Progenitor cell of endocrine pancreas (in vitro differentiated cells): ENCODE measurements at places on chromosomes 4 and X.

DNA sequence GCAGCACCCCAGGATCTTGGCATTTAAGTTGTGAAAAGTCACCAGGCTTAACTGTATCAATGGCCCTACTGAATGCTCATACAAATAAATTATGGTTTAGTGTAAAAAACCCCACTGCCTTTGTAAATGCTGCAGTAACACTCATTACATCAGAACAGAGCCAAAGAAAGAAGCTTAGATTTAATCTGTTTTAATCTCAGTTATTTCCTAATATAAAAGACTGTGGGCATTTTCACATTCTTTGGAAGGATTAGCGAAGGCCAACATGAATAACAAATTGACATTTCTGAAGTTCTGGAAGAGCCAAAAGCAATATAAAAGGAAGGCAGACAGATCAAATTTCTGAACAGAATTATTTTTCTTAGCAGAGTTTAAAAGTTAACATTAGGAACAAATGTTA lies 140.0 kb upstream of the HCCS start:
- DNase-seq: no peak

- no peak for DNase-seq
Observed at GRCh38 chr4:184421533-184422155, 52.7 kb downstream of the IRF2 start.

DNA sequence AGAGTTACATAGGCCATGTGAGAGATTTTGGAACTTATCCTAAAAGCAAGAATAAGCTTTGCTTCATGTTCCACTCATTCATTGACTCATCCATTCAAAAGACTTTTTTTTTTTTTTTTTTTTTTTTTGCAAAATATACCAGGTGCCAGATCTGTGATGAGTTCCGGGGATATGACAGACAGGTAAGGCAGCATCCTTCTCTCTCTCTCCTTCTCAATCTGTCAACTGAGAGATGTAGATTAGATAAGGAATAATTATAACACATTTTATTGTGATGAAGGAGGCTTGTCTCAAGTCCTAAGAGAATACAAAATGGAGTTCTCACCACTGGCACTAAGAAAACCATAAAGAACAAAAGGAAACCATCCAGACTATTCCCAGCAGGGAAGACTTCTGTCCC lies 190.2 kb upstream of the CPEB2 start:
- no peak for DNase-seq

DNA sequence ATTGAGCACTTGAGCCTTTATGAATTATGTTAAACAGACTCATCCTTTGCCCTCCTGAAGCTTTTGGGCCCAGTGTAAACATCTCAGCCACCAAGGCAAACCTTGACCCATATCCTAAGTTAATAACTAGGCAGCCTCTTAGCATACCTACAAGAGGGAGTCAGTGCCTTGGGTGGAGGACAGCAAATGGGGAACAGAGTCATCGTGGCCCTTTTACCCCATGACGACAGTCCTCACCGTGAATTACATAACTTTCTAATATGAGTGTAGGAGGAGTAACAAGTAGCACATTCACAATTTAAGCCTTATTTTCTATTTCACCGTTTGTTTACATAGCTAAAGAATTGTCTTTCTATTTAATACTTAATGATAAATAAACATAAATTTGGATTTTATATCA lies 16.8 kb downstream of the CLDN22 start:
- DNase-seq: no peak

- DNase-seq: no peak
Observed at GRCh38 chr4:142940425-142941330, 94.6 kb upstream of the INPP4B start.

DNA sequence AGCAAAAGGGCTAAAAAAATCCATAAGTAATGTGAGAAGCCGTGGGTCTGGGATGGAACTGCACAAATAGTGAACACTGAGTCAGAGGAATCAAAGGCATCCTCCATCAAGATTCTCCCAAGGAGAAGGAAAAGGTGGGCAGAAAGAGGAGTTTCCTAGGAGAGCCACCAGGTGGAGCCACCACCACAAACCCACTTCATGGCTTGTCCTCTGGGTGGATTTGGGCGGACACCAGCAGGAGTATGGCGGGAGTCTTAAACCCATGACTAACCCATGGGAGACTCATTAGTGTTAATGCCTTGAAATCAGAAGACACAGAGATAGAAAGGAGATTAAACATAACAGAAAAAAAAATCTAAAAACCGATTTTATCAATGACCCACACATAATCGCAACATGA lies 147.7 kb downstream of the SH3KBP1 start:
- no peak for DNase-seq

DNA sequence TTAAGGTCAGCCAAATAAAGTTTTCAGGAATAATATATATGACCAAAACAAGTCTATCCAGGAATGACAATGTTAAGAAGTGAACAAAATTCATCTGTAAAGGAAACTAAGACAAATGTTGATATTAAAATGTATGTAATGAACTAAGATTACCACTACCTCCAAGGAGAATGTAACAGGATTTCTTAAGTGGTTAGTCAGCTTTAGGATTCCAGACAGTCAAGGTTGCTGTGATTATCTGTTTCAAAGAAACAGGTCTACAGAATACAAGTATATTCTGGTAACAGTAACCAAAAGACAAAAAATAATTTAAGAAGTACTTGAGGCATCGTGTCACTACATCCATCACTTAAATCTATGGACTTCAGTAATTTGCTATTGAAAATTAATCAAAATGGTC lies 172.8 kb downstream of the SCFD2 start:
- no peak for DNase-seq

DNA sequence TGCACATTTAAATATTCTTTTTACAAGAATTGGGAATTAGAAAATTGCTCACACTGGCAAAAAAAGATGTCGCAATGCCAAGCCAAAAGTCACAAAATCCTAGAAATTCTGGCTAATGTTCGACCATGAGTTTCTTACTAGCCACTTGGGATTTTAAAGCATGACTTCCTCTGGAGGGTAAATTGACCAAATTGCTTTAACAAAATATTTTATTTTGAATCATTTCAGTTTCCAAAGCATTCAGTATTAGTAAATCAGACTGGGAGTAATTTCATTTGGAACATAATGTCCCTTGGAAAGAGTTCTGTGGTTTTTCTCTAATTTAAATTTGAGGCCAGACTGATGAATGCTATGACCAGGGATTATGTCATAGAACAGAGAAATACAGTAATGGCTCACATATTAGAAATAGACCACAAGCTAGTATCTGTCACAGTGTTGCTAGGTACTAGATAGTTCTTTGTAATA lies 7.6 kb upstream of the CXCL5 start:
- no peak for DNase-seq

GRCh38 chrX:75603833-75604232 lies 81.0 kb upstream of the ZDHHC15 start:
- no peak for DNase-seq

- DNase-seq: no peak
Observed at GRCh38 chrX:111442791-111443190, 30.8 kb upstream of the DCX start.

DNA sequence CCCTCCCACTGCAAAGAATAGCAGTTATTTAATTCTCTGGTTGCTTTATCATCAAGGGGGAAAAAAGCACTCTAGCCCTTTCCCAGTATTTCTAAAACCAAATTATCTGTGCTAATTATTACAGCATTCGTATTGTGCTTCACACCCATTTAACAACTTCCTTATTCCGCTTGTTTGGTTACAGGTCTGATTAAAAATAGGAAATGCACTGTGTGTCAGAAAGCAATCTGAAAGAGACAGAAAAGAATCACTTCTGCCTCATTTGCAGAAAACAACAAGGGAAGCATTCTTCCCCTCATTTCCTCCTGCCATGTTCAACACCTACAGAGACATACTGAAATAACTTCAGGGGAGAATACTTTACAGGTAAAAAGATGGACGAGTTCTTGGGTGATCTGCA lies 114.9 kb upstream of the MAP3K15 start:
- no peak for DNase-seq

DNA sequence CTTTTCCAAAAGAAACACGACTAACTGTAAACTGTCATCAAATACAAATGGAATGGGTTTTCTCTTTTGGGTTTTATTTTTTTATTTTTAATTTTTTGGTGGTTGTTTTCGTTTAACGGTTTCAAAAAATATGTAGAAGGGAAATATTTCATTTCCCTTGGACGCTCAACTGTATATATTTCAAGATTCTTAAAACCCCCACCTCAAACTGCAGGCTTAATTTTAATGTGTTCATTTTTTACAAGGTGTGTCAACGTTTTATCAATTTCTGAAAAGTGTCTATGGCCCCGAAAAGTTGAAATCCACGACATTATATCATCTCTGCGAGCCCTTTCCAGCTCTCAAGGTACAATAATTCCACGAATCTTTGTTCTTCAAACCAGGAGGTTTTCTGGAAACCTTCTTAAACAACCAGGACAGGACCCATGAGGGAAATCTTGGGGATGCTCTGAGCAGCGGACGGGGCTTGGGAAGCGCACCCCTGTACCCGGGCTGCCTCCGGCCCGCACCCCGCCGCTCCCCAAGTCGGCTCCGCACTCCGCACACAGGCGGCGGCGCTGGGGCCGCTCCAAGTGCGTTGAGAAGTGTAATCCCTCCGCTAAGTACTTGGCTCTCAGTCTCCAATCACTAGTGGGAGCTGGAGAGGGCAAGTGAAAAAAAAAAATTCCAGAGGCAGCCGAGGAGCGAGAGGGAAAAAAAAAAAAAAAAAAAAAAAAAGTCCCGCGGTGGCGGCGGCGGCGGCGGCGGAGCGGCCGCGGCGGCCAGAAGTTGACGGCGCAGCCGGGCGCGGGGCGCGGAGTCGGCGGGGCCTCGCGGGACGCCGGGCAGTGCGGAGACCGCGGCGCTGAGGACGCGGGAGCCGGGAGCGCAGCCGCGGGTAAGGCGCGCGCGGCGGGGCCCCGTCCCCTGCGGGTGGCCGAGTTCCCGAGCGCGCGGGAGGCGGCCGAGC lies at the start of gene BMPR1B:
BMPR1B (plus strand) TSS at position 764 of the 949 bp plus-strand sequence. CDS start 346,470 bp downstream, outside the sequence.
- DNase-seq: peak; percentile 39

DNA sequence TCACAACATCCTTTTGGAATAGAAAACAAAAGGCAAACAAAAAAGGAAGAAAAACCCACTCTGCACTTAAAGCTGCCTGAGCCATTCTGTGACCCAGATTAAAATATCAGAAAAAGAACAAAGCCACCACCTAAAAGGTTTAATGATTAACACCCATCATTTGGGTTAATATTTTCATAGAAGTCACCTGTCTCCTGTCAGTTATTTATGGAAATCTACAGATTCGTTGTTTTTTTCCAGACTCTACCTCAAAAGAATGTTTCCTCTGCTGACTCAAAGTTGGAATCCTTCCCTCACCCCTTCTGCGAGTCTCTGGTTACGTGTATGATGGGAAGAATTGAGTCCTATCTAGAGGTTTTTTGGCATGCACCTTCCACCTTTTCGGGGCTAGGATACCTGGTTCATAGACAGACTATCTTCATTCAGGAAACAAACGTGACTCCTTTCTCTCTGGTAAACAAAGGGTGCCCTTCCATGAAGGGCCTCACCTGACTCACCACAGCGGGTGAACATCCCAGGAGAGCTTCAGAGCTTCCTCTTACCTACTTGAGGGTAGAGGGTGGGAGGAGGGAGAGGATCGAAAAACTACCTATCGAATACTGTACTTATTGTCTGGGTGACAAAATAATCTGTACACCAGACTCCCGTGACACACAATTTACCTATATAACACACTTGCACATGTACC lies 19.6 kb upstream of the CA5B start:
- no peak for DNase-seq

- no peak for DNase-seq
Observed at GRCh38 chrX:55030271-55031205, at the start of gene ALAS2. ALAS2 (minus strand) TSS chrX:55030977; CDS start chrX:55026000, 4,977 bp downstream.

DNA sequence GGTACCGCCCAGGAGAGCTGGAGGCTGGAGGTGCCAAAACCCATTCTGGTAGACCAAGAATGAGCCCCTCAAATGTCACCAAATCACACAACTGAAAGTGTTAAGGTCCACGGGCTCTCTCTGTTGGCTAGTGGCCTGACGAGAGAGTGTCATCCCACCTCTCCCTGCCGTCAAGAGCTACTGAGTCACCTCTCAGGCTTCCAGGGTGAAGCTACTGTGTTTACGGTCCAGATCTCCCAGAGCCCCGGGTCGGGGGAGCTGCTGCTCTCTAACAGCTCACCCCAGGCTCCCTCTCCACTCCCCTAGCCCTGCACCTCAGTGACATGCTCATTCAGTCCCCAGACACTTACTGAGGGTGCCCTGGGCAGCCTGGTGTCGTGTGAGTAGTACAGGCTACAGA lies 59.2 kb downstream of the ADGRG2 start:
- DNase-seq: no peak

- DNase-seq: no peak
Observed at GRCh38 chr4:142777045-142777743, 68.9 kb downstream of the INPP4B start.

DNA sequence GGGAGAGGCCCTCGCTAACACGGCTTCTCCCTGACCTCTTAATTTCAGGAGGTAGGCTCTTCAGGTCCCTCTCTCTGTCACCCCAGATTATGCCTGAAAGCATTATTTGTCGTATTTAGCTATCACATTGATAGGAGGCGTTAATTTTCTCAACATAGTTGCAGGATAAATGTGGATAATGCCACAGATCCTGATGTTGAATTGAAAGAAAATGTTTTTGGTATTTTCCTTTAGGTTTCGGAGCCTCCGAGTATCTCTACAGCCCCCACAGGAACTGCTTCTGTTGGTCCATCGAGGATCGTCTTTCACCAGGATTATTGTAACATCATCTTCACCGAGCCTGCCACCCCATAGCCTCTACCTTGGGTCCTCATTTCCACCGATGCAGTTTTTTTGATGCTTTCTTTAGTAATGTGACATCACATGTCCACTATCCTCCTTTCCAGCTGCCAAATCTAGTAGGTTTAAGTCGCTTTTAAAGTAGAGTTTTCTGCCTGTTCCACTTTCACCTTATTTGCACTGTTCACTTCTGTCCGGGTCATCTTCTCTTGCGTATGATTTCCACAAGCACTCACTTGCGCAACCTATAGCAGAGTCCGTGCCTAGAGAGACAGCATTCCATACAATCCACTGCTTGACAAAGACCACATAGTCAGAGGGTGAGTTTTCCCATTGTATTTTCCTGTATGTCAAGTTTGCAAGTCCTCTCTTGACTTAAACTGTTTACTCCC lies 665 bp downstream of the TIGD2 start:
- DNase-seq: no peak

- DNase-seq: no peak
Observed at GRCh38 chr4:113602646-113603228, 158.8 kb downstream of the CAMK2D start.

DNA sequence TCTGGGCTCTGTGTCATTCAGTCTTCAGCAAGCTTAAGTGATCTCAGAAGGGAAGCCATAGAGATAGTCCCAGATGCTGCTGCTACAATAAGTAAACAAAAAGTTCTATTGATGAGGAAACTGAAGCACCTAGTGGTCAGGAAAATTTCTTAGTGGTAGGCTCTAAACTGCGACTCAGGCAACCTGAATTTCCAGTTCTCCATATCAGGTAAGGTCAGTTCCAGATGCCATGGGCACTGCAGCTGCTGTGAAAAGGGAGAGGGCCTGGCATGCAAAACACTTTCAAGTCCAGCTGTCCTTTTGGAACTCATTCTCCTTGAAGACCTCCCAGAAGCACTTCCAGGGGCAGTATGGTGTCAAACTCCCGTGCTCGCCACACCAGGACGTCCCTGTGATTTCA lies 46.2 kb downstream of the REELD1 start:
- DNase-seq: no peak
